Suppressor macrophage (primary cell): ENCODE measurements at places on chromosomes 12 and 14.

GRCh38 chr14:92565718-92566115 lies 52.1 kb downstream of the RIN3 start:
- DNase-seq: no peak

- no peak for DNase-seq
Observed at GRCh38 chr12:42893803-42894202, 304.3 kb upstream of the PRICKLE1 start.

- peak; percentile 67 for DNase-seq
Observed at GRCh38 chr14:50318031-50318626, 6.0 kb downstream of the DMAC2L start.

DNA sequence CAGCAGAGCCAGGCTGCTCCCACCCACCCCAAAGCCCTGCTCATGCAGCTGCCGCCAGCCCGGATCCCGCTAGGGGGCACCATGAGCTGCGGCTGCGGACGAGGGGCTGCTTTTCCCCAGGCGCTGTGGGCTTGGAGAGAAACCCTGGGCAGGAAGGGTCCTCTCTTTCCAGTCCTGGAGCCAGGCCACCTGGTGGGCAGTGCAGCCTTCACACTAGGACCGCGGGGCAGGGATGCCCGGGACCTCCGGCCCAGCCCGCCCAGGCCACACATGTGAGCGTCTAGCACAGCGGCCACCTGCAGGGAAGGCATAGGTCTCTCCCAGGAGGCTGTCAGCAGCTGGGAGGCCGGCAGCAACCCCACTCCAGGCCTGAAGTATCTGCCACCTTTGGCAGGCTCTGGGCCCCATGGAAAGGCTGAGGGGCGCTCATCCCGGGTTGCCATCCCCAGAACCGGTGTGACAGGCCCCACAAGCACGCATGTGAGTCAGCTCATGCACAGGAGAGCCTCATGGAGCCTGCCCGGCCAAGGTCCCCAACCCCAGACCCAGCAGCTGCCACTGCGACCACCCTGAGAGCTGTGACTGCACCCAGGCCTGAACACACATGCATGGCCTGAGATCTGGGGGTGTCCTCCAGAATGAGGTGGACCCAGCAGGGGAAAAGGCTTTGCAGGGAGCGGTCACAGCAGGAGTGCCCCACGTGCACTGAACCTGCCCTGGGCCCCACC lies 280.0 kb upstream of the RTL1 start:
- no peak for DNase-seq

DNA sequence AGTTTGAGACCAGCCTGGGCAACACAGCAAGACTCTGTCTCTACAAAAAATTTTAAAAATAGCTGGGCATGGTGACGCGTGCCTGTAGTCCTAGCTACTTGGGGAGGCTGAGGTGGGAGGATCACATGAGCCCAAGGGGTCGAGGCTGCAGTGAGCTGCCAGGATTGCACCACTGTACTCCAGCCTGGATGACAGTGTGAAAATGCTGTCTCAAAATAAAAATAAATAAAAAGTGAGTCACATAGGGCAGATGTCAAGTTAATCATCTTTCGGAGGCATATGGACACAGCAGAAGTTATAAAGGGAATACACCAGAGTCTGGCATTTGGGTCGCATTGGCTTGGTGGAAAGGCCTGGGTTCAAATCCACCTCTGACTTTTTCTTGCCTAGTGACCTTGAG lies 92.7 kb downstream of the PHETA1 start:
- DNase-seq: peak; percentile 63

DNA sequence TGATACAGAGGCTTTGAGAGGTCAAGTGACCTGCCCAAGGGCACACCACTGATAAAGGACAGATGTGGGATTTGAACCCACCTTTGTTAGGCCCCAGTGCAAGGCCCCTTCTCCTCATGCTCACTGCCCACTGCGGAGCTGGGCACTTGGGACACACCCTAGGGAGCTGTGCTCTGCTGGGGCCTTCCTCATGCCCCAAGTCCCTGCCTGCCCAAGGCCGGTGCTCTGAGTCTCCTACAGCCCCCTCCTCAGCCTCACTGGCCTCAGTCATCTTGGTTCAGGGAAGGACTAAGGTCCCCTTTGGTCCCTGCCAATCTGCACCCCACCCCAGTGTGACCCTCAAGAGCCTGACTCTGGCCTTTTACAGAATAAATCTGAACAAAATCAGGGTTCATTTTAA lies 7.9 kb upstream of the OAS3 start:
- no peak for DNase-seq

DNA sequence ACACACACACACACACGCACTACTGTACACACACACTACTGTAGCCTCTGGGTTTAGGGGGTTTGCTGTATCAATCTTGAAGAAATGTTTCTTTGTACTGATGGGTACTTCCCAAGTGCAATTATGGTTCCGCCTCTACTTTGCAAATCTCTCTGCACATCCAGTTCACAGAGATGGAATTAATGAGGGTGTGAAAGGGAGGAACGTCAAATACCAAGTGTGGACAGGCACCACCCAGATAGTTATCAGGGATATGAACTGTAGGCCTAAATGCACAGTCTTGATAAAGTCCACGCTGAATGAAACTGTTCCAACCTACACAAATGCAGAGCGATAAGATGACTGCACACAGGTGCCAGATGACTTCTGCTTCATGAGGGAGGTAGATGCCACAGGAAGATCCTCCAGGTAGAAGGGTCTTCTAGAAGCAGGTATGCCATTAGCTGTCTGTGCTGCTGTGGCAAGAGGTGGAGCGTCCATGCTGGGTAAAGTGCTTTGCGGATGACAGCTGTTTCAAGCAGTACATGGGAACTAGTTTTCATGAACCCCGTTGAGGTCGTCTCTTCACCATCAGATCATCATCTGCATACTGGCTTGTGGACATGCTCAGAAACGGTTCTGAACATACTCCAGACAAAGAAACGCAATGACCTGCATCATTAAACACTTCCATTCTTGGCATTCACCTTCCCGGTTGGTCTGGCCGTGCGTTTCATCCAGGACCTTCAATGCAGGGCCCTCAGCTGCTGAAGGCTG lies 314.3 kb upstream of the RTL1 start:
- no peak for DNase-seq

GRCh38 chr12:32105986-32106516 lies 596 bp upstream of the BICD1 start:
- no peak for DNase-seq

DNA sequence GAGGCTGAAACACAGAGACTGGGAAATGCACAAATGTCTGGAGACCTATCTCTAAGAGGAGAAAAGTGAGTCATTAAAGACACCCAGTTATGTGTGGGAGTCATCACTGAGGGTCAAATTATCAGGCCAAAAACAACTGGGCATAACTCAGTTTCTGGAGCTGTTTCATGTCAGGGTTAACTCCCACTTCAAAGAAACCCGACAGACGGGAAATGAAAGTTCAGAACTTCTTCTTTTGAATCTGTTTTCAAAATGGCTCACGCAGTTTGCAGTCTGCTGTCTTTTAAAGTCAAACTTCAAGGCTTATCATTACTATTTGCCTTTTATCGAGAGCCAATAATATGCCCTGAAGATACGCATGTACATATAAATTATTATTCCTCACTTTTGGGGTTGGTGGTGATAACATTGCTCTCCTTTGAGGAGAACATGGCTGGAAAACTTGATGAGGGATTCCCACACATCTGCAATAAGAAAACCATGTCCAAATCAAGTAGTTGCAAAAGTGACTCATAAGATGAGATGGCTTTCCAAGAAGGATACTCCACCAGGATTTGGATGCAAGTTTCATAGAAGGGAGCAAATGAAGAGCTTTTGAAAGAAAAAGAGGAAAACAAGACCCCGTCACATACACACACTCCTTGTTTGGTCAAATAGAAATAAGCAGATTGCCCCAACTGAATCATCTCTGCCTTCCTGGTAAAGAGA lies 341.4 kb downstream of the ADAMTS20 start:
- peak; percentile 71 for DNase-seq

GRCh38 chr12:130438711-130439110 lies 101.0 kb downstream of the PIWIL1 start:
- no peak for DNase-seq

DNA sequence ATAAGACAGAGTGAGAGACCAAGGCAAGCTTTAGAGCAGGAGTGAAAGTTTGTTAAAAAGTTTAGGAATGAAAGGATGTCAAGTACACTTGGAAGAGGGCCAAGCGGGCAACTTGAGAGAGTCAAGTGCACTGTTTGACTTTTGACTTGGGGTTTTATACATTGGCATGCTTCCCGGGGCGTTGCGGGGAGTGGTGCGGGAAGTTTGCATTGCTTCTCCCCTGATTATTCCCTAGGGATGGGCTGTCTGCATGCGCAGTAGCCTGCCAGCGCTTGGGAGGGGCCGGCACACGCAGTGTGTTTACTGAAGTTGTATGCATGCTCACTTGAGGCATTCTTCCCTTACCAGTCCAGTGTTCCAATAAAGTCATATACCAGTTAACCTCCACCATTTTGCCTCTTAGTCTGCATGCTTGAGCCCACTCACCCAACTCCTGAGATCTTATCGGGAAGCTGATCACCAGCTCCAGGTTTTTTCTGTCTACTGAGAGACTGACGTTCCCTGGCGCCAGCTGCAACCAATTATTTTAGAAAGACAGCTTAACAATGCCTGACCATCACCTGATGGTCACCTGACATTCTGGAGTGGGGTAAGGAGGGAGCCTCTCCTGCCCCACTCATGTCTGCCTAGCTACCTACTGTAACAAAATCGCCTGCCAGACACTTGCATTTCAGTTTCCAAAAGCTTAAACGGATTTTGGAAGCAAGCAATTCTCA lies 53.2 kb downstream of the DACT1 start:
- no peak for DNase-seq

DNA sequence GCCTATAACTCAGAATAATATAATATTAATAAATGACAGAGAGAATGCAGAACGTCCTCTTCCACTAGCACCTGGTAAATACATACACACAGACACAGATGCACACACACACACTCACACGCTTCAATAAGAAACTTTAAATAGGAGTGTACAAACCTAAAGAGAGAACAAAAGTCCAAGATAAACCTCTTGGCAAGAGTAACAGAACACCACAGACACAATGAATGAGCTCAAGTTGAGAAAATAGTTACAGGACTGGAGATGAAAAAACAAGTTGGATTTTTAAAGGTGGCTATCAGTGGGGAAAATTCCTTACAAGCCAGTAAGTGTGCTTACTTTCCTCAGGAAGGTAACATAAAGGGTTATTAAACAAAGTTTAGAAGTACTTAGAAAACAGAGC lies 35.2 kb downstream of the CRY1 start:
- no peak for DNase-seq

GRCh38 chr12:59657711-59658110 lies 61.9 kb downstream of the SLC16A7 start:
- no peak for DNase-seq

GRCh38 chr12:31234955-31235867 lies 90.7 kb downstream of the SINHCAF start:
- DNase-seq: peak; percentile 17

DNA sequence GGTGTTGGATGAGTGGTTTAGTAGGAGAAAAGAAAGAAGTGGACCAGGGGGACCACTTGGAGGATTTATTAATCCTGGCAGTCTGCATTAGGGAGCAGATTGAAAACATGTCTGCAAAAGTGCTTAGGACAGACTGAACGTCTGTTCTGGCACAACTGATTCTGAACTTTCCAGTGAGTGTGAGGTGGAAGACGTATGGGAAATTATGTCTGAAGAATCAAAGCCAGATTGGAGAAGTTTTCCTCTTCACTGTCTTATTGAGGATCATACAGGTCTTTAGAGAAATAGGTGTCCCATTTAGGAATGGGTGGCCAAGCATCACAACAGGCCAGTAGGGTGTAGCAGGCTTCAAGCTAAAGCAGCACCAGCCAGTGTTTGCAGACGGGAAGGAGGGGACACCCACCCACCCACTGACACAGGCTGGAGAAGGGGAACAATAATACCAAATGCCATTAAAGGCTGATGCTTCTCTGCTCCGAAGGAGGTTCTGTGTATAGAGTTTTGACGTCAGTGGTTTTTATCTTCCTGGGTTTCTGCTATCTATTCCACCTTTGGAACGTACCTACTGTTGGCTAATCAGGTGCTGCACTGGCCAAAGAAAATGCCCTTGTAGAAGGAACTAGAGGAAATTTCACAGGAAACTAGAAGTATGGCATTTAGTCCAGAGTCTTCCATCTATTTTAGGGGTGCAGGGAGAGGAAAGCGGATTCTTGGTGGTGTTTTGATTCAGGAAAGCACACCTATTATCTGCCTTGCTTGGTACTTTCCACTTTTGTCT lies 1.8 kb downstream of the SRRM4 start:
- no peak for DNase-seq

DNA sequence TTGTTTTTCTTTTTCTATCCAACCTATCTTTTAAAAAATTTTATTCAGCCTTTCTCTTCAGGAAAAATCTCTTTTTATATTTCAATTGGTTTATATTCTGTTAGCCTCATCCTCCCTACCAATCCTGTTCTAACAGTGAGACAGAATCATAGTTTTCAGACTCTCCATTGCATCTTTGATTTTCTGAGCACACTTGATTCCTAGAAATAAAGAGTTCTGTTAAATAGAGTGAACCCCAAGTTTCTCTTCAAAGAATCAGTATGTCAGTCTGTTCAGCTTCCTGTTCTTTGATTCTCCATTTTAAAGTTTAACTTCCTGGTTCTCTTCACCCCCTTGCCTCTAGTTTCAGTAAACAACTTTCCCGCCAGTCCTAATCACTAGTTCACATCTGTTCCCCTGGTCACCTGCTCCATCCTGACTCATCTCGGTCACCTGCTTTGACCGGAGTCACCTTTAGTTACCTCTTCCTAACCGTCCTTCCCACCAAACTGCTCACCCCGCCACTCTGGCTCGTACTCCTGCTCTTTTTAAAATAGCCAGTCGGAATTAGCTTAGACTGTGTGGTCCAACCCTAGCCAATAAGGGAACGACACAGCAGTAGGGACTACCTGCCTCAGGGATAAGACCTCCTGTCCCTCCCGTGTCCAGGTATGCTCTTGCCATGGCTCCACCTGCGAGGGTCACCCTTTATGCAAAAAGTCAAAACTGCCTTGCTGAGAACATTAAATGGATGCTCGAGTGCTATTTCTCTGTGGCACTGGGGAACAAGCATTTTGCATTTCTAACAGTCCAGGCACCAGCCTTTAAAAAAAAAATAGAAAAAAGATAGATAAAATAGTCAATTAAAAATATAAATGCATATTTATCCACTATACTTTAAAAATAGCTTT lies 48.4 kb downstream of the DDX51 start:
- DNase-seq: no peak

- no peak for DNase-seq
Observed at GRCh38 chr12:114265036-114265435, 140.9 kb downstream of the TBX5 start.
